Activated T-helper 2 cell treated with anti-CD3 and anti-CD28 coated beads, Interferon-gamma antibody, Interleukin-2, Interleukin-4, amounts not matched to agents 10 μg/mL and 5 μg/mL and 100 μg/mL, durations not matched to agents 14 hours and 24 hours and 36 hours (primary cell): ENCODE measurements at places on chromosomes 11 and 22.

- peaks cover 30% of the 10 kb centered on the region for H3K4me1 ChIP-seq
- no peaks in the 10 kb centered on the region for H3K27me3 ChIP-seq
- DNase-seq, result no peak
- peaks cover 66% of the 10 kb centered on the region for H3K36me3 ChIP-seq
- H3K4me3 ChIP-seq, result no peak overlapping the region
- no peak overlapping the region for H3K27ac ChIP-seq
Measured at GRCh38 chr11:14587258-14587657, 56.3 kb upstream of the PDE3B start.

DNA sequence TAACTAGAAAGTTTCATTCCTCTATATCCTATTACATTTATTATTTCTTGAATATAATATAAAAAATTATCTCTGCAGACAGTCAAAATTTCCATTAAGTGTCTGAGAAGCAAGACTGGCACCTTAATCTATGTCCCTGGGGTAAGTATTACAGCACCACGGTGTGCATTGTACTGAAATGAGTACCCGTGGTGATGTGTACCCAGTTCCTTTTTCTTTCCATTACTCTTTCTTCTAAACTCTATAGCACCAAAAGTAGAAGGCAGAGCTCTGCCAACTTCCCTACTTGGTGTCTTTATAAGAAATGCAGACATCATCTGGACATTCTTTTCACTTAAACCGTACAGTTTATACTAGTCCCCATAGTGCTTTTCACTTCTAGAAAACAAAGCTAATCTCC lies 161.7 kb downstream of the GUCY1A2 start:
- no peaks in the 10 kb centered on the region for H3K36me3 ChIP-seq
- H3K4me1 ChIP-seq, result no peaks in the 10 kb centered on the region
- H3K4me3 ChIP-seq, result no peak overlapping the region
- DNase-seq, result no peak

DNA sequence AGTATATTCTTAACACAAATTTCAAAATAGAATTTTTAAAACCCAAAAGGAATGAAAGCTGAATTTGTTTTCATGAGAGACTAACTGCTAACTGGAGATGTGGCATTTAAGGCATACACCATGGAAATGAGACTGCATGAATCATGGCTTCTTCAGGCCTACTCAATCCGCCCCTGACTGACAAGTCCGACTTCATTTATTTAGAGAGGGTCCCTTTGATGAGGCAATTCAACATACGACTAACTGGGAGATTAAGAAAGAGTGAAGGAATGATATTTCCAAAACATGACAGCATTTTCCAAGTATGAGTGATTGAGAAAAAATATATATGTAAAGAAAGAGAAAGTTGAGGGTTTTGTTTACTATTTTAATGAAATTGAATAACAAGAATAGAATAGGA lies 720.1 kb downstream of the DLG2 start:
- H3K27me3 ChIP-seq, result no peaks in the 10 kb centered on the region
- H3K4me1 ChIP-seq, result no peaks in the 10 kb centered on the region
- no peak overlapping the region for H3K4me3 ChIP-seq
- H3K36me3 ChIP-seq, result no peaks in the 10 kb centered on the region
- no peak for DNase-seq

GRCh38 chr22:41382098-41382578 lies 396 bp downstream of the TEF start:
- H3K27ac ChIP-seq, result peak overlapping the region; percentile 82
- DNase-seq, result peak; percentile 63
- H3K36me3 ChIP-seq, result no peaks in the 10 kb centered on the region
- H3K27me3 ChIP-seq, result peaks cover 2% of the 10 kb centered on the region
- H3K4me1 ChIP-seq, result peaks cover 6% of the 10 kb centered on the region

DNA sequence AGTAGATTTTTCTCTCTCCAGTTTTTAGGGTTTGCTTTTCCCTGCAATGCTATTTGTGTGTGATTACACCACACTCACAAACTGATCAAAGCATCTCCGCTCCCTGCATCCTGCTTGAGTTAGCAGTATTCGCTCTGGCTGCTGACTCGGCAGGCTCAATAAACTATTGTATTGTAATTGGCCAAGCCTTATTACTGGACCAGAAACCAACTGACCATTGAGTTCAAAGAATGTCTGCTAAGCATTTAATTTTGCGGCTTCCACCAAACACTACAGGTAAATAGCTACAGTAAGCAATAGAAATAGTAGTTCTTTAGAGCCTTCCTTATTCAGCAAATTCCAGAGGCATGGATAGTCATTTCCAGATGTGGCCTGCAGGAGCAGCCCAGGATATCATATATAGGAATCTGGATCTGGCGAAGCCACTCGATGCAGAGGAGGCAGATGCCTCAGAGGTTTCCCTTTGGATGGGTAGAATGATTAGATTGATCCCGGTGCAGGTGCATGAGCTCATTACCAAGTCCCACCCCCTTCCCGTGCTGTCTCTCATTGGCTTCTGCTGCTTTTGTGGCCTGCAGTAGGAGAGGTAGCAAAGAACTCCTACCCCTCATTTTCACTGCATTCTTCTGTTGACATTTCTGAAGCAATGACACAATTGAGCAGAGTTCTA lies 77.3 kb downstream of the COMMD9 start:
- H3K27me3 ChIP-seq, result no peaks in the 10 kb centered on the region
- H3K36me3 ChIP-seq, result no peaks in the 10 kb centered on the region
- no peaks in the 10 kb centered on the region for H3K4me1 ChIP-seq
- H3K4me3 ChIP-seq, result no peak overlapping the region

DNA sequence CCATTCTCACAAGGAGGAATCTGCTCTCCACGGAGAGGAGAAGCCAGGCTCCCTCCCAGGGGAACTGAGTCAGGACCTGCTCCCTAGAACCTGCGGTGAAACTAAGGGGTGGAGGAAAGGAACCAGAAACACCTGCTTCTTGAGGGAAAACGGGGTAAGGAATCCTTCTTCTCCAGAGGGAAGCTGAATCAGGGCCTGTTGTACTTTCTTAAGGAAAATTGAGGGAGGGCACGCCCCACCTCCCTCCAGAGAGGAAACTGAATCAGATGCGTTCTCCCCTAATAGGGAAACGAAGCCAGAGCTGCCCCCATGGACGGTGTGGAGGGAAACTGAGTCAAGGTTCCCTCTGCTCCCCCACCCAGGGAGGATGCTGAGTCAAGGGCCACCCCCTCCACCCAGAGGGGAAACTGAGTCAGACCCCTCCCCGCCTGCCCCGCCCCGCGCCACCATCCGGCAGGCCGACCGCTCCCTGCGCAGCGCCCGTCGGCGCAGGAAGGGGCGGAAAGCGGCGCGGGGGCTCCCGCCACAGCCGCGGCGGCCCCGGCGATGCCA lies 393 bp downstream of the RELA start:
- no peak for DNase-seq
- no peaks in the 10 kb centered on the region for H3K27me3 ChIP-seq
- H3K4me3 ChIP-seq, result peak overlapping the region; percentile 83
- peak overlapping the region; percentile 20 for H3K27ac ChIP-seq
- H3K4me1 ChIP-seq, result peaks cover 20% of the 10 kb centered on the region

- H3K4me1 ChIP-seq, result peaks cover 29% of the 10 kb centered on the region
- H3K27ac ChIP-seq, result peak within 1 kb of the TSS; percentile 100
- H3K27me3 ChIP-seq, result no peaks in the 10 kb centered on the region
Measured at GRCh38 chr11:83156996-83157593, at the start of gene PCF11. TSS of gene PCF11 (plus strand) at chr11:83157131. CDS start at chr11:83157440, 309 bp downstream.

DNA sequence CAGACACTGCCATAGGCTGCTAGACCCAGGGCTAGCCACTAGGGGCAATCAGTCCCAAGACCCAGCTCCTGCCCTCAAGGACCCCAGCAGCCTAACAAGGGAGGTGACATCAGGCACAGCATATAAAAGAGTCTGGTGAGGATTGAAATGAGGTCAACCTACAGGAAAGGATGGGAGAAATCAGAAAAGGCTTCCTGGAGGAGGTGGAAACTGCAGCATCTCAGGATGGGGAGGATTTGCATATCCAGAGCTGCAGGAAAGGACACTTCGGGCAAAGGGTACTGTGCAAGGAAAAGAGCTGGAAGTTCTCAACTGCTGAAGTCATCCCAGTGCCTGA lies 2.9 kb upstream of the ARFGAP2 start:
- H3K4me1 ChIP-seq, result peaks cover 21% of the 10 kb centered on the region
- no peak overlapping the region for H3K4me3 ChIP-seq
- DNase-seq, result no peak
- H3K27ac ChIP-seq, result no peak overlapping the region

DNA sequence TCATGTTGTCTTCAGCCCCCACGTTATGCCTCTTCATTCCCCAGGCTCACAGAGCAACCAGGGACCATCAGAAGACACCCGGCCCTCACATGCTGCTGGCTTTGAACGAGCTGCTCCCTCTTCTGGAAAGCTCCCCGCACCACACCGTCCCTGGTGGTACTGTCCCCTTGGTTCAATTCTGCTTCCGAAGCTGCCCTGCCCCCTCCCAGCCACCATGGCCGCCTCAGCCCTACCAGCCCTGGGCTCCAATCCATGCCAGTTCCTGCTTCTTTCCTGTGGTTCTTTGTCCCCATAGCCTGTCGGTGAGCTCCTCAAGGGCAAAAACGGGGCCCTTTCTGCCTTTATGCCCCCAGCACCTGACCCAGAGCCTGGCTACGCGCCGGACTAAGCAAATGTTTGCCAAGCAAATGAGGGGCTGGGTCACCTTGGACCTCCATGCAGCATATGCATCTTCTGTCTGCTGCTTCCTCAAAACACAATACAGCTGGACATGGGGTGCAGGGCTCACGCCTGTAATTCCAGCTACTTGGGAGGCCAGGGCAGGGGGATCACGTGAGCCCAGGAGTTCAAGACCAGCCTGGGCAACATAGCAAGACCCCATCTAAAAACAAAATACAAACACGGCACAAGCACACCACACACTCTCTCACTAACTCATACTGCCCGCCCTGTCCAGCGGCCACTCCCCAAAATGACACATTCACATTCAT lies 21.3 kb downstream of the TNKS1BP1 start:
- no peaks in the 10 kb centered on the region for H3K4me1 ChIP-seq
- H3K27me3 ChIP-seq, result no peaks in the 10 kb centered on the region
- peaks cover 30% of the 10 kb centered on the region for H3K36me3 ChIP-seq
- no peak overlapping the region for H3K27ac ChIP-seq
- DNase-seq, result no peak
- H3K4me3 ChIP-seq, result no peak overlapping the region

- no peaks in the 10 kb centered on the region for H3K4me1 ChIP-seq
- H3K27ac ChIP-seq, result no peak overlapping the region
- no peak overlapping the region for H3K4me3 ChIP-seq
- DNase-seq, result no peak
- H3K36me3 ChIP-seq, result no peaks in the 10 kb centered on the region
Measured at GRCh38 chr11:112809429-112809828, 151.8 kb upstream of the NCAM1 start.
